Stimulated activated CD8-positive, alpha-beta memory T cell treated with anti-CD3 and anti-CD28 coated beads, Interleukin-7, amount 100 ng/mL, for 1 hour (primary cell): ENCODE measurements at places on chromosomes 1 and 21.

- DNase-seq, result no peak
Observed at GRCh38 chr1:33643216-33643615, 170.8 kb downstream of the ZSCAN20 start.

GRCh38 chr1:206588492-206588891 is 23.8 kb downstream of the EIF2D start:
- no peak for DNase-seq

GRCh38 chr1:68211761-68212380 is 20.5 kb downstream of the WLS start:
- DNase-seq, result no peak

- no peak for DNase-seq
Observed at GRCh38 chr21:45934085-45934484, 47.5 kb upstream of the COL6A1 start.

GRCh38 chr1:8077120-8077573 is 51.0 kb upstream of the ERRFI1 start:
- DNase-seq, result no peak

- no peak for DNase-seq
Observed at GRCh38 chr1:153696741-153697140, 18.3 kb downstream of the NPR1 start.

DNA sequence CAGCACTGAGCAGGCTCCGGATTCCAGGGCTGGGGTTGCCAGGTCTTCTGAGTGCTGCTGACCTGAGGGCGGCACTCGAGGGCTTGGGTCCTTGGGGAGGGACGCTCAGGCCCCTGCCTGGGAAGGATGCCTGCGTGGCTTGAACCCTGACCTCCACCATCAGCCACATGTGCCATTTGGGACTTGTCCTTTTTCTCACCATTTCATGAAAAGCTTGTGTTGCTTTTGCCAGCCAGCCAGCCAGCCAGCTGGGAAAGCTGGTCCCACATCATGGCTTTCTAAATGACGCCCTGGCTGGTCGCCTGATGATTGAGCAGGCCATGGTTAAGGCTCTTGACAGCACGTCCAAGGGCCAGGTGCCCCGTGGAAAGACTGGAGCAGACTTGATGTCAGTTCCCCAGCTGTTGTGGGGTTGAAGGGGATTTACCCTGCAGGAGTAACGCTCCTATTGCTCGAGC is 168.7 kb downstream of the CAMTA1 start:
- DNase-seq, result no peak

- DNase-seq, result no peak
Observed at GRCh38 chr1:26318338-26319064, 743 bp downstream of the CD52 start.

DNA sequence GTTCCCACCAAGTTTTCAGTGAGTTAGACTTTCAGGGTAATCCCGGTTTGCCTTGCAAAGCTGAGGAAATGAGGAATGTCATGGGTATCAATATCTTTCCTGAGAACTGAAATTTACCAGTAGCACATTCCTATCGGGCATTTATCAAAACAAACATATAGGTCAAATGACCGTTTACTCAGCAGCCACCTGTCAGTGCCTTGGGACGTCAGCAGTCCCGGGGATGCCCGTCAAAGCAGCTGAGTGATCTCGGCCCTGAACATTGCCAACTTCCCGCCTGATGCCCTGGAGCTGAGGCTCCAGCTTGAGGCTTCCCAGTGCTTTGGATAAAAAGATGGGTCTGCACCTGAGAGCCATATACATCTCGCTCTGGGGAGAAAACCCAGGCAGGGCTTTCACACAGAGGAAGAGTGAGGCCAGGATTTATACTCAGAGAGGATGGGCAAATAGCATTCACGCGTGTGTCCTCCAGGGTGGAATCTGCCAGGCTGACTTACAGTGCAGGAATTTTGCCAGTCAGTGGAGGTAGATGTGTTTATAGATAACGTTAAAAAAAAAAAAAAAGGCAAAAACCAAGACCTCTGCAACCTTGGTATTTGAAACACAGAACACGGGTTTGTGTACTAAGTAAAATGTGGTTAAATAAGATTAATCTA is 435.7 kb upstream of the VAMP3 start:
- DNase-seq, result no peak

DNA sequence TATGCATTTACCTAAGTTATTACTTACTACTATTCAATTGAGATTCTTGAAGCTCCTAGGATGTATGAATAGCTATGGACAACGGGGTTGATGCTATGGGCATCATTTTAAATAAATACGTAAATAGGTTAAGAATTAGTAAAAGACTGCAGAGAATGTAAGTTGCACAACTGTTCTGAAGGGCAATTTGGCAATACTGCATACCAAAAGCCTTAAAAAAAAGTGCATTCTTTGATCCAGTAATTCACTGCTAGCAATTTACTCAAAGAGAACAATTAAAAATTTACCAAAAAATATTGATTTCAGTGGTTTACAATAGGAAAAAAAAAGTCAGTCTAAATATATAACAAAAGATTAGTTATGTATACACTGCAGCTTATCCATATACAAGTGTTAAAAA is 3.5 kb downstream of the ARPC5 start:
- DNase-seq, result no peak

- no peak for DNase-seq
Observed at GRCh38 chr1:168416220-168416619, 127.6 kb downstream of the XCL2 start.

DNA sequence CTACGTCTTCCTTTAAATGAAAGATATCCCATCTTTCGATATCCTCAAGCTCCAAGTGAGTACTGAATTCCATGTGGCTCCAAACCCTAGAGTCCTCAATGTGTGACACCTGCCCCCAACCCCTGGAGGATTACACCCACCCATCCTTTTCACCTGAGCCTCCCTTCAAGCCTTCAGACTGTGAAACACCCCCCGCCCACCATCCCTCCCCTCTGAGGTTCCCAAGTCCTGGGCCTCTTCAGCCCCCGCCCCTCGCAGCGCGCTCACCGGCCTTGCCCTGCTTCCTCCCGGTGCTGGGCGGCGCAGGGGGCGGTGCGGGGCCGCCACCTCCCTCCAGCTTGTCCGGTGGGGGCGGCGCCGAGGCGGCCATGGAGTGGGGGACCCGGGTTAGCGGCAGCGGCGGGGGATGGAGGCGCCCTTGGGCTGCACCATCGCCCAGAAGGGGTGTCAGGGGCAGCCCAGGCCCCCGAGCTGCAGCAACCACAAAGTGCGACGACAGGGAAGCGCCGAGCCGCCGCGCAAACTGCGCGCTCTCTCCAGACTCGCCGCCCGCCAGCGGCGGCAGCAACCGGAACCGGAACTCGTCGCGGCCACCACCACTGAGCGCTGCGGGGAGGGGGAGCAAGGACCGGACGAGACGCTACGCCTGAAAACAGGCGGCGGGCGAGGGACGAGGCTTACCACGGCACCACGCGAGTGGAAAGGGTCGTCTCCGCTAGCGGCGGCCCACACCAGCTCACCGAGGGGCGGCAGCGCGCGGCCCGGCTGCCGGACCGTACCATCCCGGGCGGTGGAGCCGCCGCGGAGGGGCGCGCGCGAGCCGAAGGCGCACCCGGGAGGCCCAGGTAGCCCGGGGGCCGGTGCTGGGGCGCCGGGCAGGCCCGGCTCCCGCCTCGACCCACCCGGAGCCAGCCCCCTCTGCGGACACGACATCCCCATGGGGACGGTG is at the start of gene PYGO2:
Gene PYGO2, minus strand, starts transcription at position 576 of the 949 bp plus-strand sequence. Its CDS starts 206 bp downstream, at position 370.
- peak; percentile 55 for DNase-seq

DNA sequence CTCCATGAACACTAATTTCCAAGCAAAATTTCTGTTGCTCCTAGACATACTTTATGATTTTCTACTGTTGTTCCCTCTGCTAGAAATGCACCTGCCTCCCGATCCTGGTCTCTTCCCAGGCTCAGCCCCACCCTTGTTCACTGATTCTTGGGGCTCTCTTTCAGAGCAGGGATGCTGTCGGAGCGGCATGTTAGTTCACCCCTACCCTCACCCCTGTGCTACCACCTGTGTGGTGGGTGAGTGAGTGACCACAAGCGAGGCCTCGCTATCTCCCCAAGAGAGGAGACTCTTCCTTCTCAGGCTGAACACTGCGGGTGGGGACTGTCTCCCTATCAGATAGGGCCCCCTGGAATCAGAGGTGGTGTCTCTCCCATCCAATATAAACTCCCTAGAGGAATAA is 4.9 kb upstream of the S100A8 start:
- no peak for DNase-seq

DNA sequence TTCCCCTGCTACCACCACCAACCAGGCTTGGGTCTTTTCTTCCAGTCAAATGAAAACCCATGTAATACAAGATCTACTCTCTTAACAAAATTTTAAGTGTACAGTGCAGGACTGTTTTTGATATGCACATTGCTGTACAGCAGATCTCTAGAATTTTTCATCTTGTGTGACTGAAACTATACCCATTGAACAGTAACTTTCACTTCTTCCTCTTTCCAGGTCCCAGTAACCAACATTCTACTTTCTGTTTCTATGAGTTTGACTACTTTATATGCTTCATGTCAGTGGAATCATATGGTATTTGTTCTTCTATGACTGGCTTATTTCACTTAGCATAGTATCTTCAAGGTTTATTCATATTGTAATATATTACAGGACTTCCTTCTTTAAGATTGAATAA is 45.3 kb upstream of the PLPPR4 start:
- no peak for DNase-seq

GRCh38 chr1:229227298-229227919 is 43.5 kb upstream of the RAB4A start:
- DNase-seq, result peak; percentile 71

- no peak for DNase-seq
Observed at GRCh38 chr1:233359431-233359830, 31.9 kb downstream of the MAP3K21 start.

GRCh38 chr1:19028546-19029129 is 72.2 kb upstream of the IFFO2 start:
- DNase-seq, result no peak

- no peak for DNase-seq
Observed at GRCh38 chr1:214324896-214325800, 44.2 kb downstream of the SMYD2 start.

DNA sequence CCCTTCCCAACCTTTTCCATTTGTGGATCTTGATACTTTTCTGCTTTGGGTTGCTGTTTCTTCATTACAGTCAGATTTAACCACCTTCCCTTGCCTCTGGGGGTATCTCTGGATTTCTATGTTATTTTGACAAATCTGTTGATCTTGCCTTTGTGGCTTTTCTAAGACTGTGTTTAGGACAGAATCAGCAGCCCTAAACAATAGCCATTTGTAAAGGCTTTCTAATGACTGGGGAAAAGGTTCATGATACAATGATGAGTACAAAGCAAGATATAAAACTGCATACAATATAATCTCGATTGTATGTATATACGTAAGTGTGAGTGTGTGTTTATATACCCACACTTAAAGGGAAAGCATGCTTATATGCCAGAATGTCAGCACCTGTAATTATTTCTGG is 27.8 kb downstream of the FAM20B start:
- DNase-seq, result no peak

- DNase-seq, result no peak
Observed at GRCh38 chr1:209593747-209594146, 10.2 kb downstream of the CAMK1G start.
